ENCODE measurements at places on chromosomes 16 and 17. TPM values are rescaled to one million over a fixed set of nuclear protein-coding genes. Genes with fewer than 3 reads are reported as not detected.

The CTRB2 gene
- polyA plus RNA-seq: not detected

The EDC4 gene
- polyA plus RNA-seq: 18.5 TPM

The TMED6 gene
- not detected for polyA plus RNA-seq

The CCL1 gene
- polyA plus RNA-seq: not detected

The SLC9A5 gene
- 0.09 TPM for polyA plus RNA-seq

The ABCC11 gene
- polyA plus RNA-seq: 0.07 TPM

The ERAL1 gene
- polyA plus RNA-seq: 41.1 TPM

The TBC1D26 gene
- not detected for polyA plus RNA-seq

The KRT39 gene
- polyA plus RNA-seq: not detected

The BAHCC1 gene
- not detected for polyA plus RNA-seq

The CCL8 gene
- polyA plus RNA-seq: not detected

The GPRC5B gene
- polyA plus RNA-seq: 2.4 TPM

The PPP1R1B gene
- polyA plus RNA-seq: not detected

The WNT9B gene
- not detected for polyA plus RNA-seq

The SARM1 gene
- 9.7 TPM for polyA plus RNA-seq

The RNFT1 gene
- 33.6 TPM for polyA plus RNA-seq

The KRT33A gene
- not detected for polyA plus RNA-seq

The RRAD gene
- not detected for polyA plus RNA-seq

The METTL26 gene
- 90.1 TPM for polyA plus RNA-seq

The ARHGDIG gene
- polyA plus RNA-seq: not detected

The FZD2 gene
- polyA plus RNA-seq: not detected

The EFCAB5 gene
- 0.71 TPM for polyA plus RNA-seq

The KRTAP3-1 gene
- polyA plus RNA-seq: not detected

The SEPTIN12 gene
- polyA plus RNA-seq: not detected

Data from CD4-positive, alpha-beta memory T cell (primary cell).